Activated CD4-positive, alpha-beta T cell treated with anti-CD3 and anti-CD28 coated beads for 48 hours (primary cell): ENCODE measurements at places on chromosomes 2 and 18.
A peak's percentile ranks its signal among the peaks of the same experiment; 100 is the strongest.

- DNase-seq = no peak
Measured at GRCh38 chr2:159617646-159618045, 1.3 kb upstream of the BAZ2B start.

DNA sequence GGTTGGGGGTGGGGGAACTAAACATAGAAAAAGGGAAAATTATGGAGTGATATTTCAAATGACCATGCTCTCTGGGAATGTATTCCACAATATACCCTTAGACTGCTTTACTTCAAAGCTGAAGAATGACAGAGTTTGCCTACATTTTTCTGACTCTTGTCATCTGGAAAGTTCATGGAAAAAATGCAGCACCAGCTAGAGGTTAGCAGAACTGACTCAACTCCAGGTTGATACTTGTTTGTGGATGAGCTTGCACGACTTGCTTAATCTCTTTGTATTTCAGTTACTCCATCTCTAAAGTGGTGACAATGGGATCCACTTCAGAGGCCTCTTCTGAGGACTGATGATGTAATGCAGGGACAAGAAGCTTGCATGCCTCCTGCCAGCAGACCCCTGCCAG, 824.0 kb upstream of the ID2 start:
- no peak for DNase-seq

GRCh38 chr2:197209246-197209645, 101.3 kb downstream of the ANKRD44 start:
- no peak for DNase-seq

GRCh38 chr2:85446296-85447221, 28.0 kb downstream of the SH2D6 start:
- no peak for DNase-seq

DNA sequence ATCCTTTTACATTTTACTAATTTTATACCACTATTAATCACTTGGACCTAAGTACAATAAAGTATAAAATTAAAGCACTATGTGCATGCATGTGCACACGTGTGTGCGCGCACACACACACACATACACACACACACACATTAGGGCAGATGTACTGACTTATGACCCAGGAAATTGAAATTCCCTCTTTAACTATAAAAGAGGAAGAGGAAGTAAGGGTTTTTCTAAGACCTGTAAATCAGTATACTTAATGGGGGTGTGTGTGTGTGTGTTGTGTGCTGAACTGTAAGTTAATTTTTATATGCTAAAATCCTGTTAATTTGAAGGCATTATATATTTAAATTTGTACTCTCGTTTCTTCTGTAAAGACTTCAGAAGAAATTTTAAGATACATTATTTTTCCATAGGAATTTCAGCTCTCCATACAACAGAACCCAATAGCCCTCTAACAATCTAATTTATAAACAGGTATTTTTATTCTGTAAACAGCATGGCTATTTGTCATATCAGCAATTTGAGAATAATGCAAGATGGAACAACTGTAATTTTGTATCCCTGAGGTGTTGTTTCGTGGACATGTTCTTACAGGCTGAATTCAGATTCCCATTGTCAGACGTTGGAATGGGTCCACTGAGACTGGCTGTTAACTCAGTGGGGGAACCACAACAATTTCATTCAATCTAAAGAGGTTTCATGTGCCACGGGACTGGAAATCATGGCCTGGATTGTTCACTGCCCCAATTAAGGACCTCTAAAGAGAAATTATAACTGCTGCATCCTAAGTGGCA, 90.9 kb downstream of the PLA2R1 start:
- no peak for DNase-seq

GRCh38 chr2:230920167-230920566, 4.9 kb downstream of the GPR55 start:
- peak; percentile 35 for DNase-seq

- DNase-seq = no peak
Measured at GRCh38 chr2:188678882-188679281, 295.3 kb upstream of the COL3A1 start.

- DNase-seq = peak; percentile 8
Measured at GRCh38 chr2:63064197-63064596, 13.6 kb downstream of the OTX1 start.

DNA sequence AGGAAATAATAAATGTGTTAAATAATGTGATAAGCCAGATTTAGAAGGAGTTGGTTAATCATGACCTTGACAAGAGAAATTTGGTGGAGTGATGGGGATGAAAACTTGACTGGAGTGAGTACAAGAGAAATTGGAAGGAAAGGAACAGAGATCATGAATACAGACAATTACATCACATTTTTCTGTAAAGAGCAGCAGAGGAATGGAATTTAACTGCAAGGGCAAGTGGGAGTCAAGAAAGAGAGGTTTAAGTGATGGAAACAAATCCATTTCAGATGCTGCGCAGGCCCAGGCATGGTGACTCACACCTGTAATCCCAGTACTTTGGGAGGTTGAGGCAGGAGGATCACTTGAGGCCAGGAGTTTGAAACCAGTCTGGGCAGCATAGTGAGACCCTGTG, 46.7 kb downstream of the ICA1L start:
- no peak for DNase-seq
